NCI-H187 treated with DMSO at 0.1 percent for 48 hours (cell line): ENCODE measurements at places on chromosomes 11 and 22.

GRCh38 chr11:94721565-94722292 lies 46.4 kb upstream of the AMOTL1 start:
- DNase-seq = no peak

- no peak for DNase-seq
Measured at GRCh38 chr22:23763579-23763945, 772 bp downstream of the C22orf15 start.

DNA sequence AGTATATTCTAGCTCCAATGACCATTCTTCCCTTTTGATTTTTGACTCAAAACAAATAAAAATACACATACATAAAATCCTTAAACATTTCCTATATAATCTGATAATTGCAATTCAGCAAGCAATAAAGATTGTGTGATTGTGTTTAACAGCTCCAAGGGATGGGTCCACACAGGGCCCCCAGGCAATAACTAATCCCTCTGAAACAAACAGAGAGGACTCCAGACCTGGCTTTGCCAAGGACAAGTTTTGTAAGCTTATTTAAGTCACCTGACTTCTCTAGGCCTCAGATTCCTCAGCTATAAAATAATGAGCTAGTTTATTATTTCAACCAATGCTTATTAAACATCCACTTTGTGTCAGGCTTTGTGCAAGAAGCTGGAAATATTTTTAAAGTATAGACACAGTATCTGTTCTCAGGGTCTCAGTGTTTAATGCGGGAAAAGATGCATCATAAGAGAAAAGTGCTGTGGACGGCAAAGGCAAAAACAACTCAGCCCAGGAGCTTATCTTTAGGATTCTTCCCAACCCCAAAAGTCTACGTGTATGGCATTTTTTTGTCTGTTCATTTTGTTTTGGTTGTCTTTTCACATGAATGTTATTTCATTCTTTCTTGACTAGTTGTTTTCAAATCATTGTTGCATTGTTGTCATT lies 20.1 kb downstream of the FZD4 start:
- no peak for DNase-seq

GRCh38 chr22:50730941-50731661 lies 6.9 kb upstream of the ACR start:
- DNase-seq = no peak

GRCh38 chr11:16603245-16603644 lies 135.2 kb upstream of the C11orf58 start:
- DNase-seq = no peak

GRCh38 chr22:22834783-22835182 lies 52.8 kb upstream of the IGLL5 start:
- no peak for DNase-seq

DNA sequence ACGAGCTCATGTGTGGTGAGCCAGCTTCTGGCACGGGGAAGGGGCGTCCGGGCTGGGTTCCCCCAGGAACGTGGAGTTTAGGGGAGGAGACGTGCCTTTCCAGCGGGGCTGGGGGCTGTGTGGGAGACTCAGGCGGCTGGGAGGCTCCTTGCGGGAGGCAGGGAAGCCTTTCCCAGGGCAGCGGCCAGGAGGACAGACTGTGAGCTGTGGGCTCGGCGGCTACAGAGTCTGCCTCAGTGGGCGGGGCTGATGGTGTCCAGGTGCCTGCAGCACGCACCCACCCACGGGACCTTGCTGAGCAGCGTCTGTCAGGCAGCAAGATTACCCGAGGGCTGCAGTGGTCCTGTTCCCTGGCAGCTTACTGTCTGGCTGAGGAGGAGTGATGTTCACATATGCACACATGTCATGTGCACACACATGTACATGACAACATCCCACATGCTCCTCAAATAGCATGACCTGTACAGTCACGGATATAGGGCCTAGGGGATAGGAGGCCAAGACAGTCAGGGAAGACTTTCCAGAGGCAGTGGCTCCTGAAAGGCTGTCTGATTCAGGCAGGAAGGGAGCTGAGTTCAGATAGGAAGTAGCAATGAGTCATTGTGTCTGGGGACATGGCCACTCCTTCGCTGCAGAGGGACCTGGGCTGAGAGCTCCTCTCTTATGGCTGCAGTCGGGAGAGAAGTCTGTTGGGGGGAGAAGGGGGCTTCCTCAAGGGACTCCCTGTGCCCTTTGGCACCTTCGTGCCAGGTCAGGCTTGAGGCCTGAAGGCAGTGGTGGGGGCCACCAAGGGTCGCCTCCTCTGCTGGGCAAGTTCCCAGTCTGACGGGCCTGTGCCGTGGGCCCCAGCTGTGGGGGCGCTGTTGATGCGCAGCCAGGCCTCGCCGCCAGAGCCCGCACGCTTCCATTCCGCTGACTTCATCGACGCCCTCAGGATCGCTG lies 23.3 kb upstream of the PPP6R3 start:
- DNase-seq = no peak

- no peak for DNase-seq
Measured at GRCh38 chr22:41256254-41257253, 15.8 kb upstream of the CHADL start.

- DNase-seq = no peak
Measured at GRCh38 chr11:124830749-124831148, 30.5 kb upstream of the MSANTD2 start.

DNA sequence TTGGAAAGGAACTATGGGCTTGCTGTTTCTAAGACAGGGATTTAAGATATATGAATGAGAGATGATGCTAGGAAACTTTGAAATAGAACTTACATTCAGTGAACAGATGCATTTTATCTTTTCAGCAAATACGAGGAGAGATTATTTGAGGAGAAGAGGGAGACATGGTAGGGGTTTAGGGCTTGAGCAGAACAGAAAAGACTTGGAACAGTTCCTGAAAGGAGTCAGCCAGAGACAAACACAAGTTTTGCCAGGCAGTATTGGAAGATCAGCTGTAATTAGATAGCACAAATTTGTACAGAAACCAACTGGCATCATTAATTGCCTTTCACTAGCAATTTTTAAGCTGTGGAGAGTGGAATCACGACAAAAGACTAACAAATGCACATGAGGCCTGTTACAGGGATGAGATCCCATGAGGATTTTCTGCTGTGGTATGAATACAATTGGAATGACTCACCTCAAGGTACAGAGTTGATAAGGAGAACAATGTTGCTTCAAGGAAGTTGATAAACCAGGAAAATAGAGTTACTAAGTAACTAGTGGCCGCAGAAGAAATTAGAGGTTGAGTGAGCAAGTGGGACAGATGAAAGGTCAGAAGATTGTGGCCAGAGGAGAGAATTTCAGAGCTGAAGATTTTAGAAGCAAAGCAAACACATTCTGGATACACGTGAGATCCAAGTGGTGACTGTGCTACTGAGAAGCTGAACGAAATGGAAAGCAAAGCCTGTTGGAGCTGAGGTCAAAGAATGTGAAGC lies 67.9 kb downstream of the CYB5R2 start:
- DNase-seq = no peak
